Occipital lobe (tissue), 3 donors: ENCODE measurements at places on chromosomes 6 and 20. TPM values are rescaled to one million over a fixed set of nuclear protein-coding genes. Genes with fewer than 3 reads are reported as not detected.

TNXB gene
- 2.5 TPM for total RNA-seq

DEFB124 gene
- total RNA-seq = not detected

BPIFA1 gene
- total RNA-seq = not detected

C6orf141 gene
- 1.2 TPM for total RNA-seq

MED20 gene
- total RNA-seq = 15.9 TPM

CST5 gene
- total RNA-seq = not detected

ARMH2 gene
- not detected for total RNA-seq

SLC35F1 gene
- 112 TPM for total RNA-seq

HRH3 gene
- 0.47 TPM for total RNA-seq

ID1 gene
- total RNA-seq = 66.9 TPM

TRIM15 gene
- not detected for total RNA-seq

CALHM5 gene
- 0.78 TPM for total RNA-seq

PDE7B gene
- total RNA-seq = 3.0 TPM

TRERF1 gene
- total RNA-seq = 3.7 TPM

TTLL9 gene
- 1.7 TPM for total RNA-seq

AGER gene
- 0.78 TPM for total RNA-seq

BHLHE23 gene
- not detected for total RNA-seq

ID4 gene
- total RNA-seq = 132 TPM

PCK1 gene
- total RNA-seq = 0.31 TPM

SIRPB1 gene
- total RNA-seq = 0.47 TPM

PBOV1 gene
- total RNA-seq = not detected

SLC44A4 gene
- total RNA-seq = not detected

FARS2 gene
- 24.8 TPM for total RNA-seq

AKAP7 gene
- 212 TPM for total RNA-seq

ZNF311 gene
- total RNA-seq = 8.9 TPM

RBM24 gene
- 31.2 TPM for total RNA-seq

HLA-F gene
- 1.4 TPM for total RNA-seq

BPIFA2 gene
- total RNA-seq = not detected

CST2 gene
- not detected for total RNA-seq

SLC22A23 gene
- 44.3 TPM for total RNA-seq

GLP1R gene
- not detected for total RNA-seq

REM1 gene
- not detected for total RNA-seq

RGS17 gene
- total RNA-seq = 119 TPM

WFDC10A gene
- not detected for total RNA-seq

CALHM4 gene
- not detected for total RNA-seq

TP53TG5 gene
- total RNA-seq = not detected

CD83 gene
- 22.0 TPM for total RNA-seq

CST1 gene
- total RNA-seq = not detected

COL9A3 gene
- total RNA-seq = 37.1 TPM
